ENCODE measurements at places on chromosomes 13 and 19. TPM values are rescaled to one million over a fixed set of nuclear protein-coding genes. Genes with fewer than 3 reads are reported as not detected.

- DNase-seq = no peak
Observed at GRCh38 chr19:1680976-1681375, 28.6 kb upstream of the TCF3 start.

- DNase-seq = no peak
Observed at GRCh38 chr13:51324714-51325420, 14.6 kb upstream of the SERPINE3 start.

The FPR3 gene
- total RNA-seq = 5.2 TPM

The MYO1F gene
- 21.2 TPM for total RNA-seq

The CEACAM4 gene
- 0.83 TPM for total RNA-seq

- no peak for DNase-seq
Observed at GRCh38 chr13:41383386-41383785, 72.3 kb downstream of the NAA16 start.

DNA sequence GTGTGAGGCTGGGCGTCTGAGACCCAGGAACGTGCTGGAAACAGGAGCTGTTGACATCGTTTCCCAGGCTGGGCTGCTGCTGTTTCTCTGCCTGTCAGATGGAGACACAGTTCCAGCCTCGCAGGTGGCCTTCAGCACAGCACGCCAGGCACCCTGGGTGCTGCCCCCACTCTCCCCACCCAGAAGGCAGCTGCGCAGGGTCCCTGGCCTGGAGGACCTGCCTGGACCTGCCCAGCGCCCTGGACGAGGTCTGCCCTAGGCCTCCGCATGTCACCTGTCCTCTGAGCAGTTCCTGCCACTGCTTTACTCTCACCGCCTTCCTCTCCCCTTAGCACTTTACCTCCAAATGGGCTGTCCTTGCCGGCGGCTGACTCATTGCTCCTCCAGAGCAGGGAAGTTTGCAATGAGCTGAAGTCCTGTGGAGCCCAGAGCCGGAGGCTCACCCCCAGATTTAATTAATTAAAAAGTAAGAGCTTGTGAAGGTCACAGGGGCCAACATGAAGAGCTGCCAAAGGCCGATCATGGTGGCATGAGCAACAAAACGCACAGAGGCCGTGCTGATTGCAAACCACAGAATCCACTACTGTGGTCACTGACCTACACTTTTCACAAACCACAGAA is 32.2 kb downstream of the C13orf46 start:
- no peak for DNase-seq

GRCh38 chr19:32129141-32129540 is 216.3 kb upstream of the ZNF507 start:
- peak; percentile 66 for DNase-seq

DNA sequence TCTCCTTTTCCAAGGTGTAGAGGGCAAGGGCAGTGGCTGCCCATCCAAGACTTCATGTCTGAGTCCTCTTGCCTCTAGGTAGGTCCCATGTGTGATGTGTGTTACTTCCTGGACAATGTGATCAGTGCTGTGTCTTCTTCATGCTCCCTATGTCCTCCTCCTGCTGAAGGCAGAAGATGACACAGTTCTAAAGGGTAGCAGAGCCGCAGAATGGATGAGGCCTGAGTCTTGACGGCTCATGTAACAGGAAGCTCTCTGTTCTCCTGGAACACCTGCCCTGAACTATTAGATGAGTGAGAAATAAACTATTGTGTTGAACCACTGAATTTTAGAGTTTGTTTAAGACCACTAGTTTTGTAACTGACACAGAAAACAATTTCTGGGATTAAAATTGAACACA is 165.9 kb downstream of the NDFIP2 start:
- no peak for DNase-seq

DNA sequence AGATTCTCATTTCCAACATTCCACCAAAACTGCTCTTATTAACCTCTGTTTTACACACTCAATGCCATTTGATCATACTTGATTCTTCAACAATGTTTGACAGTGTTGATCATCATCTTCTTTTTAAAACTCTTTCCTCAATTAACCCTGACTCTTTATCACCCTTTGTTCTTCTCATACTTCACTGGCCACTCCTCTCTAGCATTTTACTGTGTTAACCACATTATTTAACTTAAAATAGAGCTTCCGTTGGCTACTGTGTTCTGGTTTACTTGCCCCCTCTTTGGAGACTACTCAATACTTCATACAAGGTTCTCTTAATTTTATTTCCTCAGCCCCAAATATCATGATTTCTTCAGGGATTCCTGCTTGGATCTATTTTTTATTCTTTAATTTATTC is 121.1 kb upstream of the SPRY2 start:
- no peak for DNase-seq

The CEACAM3 gene
- not detected for total RNA-seq

DNA sequence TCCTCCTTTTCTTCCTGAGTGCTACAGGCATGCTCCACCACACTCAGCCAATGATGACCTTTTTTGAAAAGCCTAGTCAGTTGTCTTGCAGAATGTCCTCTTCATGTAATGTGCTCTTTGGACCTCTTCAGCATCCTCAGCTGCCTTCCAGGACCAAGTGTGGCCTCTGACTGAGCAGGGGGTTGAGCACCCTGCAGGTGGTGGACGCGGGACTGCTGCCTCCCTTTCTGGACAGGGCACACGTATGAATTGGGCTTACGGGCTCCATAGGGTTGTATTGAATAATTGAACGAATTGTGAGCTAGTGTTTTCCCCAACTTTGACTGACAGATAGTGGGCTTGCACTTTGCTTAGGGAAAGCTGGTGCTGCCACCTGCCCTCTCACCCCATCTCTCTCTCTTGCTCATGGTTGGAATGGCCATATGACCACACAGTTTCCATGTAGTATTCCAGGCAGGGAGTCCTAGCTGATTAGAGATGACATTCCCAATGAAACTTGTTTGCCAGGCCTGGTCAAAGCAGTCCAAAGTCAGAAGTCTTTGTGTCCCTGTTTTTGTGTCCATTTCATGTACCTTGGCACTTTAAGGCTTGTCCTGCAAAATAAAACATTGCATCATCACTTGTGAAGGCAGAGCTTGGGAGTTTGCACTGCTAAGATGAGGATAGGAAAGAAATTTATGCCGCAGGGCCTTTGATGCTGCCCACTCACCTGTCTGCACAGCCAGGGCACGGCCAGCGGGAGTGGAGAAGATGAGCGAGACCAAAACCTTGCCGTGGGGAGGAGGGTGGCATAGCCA is 76.3 kb upstream of the NPAS1 start:
- no peak for DNase-seq

DNA sequence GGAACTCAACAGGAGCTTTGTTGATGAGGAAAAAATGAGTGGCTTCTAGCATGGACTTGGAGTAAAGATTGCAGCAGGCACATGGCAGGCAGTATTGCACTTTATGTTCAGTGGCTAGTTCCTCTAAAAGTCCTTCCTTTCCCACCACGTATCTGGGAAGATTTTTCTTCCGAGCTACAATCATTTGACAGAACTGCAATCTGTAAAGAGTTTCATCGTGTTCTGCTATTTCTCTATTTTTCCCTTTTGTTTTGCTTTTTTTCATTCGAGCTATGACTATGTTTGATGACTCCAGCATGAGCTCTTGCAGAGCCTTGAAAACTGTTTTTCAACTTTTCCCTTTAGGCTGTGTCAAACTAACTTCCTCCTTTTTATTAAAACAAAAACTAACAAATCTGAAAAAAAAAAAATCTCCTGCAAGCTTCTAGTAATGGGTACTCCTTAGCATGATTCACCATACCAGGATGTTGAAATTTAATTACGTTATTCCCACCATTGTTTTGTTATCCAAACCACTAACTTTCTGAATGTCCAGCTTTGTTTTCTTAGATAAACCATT is 12.3 kb downstream of the CLDN10 start:
- no peak for DNase-seq

The CNFN gene
- total RNA-seq = not detected

The TYROBP gene
- total RNA-seq = 145 TPM

The ZNF284 gene
- total RNA-seq = 2.5 TPM

DNA sequence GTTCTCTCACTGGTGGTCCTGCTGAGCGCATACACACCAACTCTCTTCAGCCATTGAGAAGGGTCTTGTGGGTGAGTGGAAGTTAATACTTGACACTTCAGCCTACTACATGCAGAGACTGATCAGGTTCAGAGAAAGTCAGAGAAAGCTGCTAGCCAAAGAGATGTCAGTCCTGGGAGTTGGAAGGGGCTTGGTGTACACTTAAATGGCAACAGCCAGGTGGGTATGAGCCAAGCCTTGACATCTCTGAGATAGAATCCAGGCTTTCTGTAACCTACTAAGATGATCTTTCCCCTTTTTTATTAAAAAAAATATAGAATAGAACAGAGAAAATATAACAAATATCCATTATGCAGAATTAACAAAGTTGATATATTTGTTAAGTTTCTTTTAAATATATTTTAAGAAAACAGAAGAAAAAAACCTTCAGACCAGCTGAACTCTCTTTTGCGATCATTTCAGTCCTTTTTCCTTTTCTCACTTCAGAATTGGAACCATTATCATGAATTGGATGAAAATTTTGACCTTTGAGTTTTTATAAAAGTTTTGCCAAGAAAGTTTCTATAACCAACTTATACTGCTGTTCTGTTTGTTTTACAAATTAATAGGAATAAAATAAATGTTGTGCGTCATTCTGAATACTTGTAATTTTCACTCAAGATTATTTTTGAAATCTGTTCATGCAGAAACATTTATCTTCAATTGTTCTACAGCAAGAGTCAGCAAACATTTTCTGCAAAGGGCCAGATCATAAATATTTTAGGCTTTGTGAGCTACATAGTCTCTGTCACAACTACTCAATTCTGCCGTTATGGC is 153.0 kb downstream of the RFC3 start:
- DNase-seq = no peak

The CGB5 gene
- not detected for total RNA-seq

The GJB2 gene
- total RNA-seq = 0.50 TPM

The ZNF548 gene
- 26.2 TPM for total RNA-seq

The MEIOSIN gene
- not detected for total RNA-seq

Measured in esophagus muscularis mucosa (tissue), 4 donors.